ENCODE measurements at places on chromosomes 7 and 10.

- peak; percentile 93 for DNase-seq
Measured at GRCh38 chr7:148941598-148942275, 57.6 kb upstream of the EZH2 start.

DNA sequence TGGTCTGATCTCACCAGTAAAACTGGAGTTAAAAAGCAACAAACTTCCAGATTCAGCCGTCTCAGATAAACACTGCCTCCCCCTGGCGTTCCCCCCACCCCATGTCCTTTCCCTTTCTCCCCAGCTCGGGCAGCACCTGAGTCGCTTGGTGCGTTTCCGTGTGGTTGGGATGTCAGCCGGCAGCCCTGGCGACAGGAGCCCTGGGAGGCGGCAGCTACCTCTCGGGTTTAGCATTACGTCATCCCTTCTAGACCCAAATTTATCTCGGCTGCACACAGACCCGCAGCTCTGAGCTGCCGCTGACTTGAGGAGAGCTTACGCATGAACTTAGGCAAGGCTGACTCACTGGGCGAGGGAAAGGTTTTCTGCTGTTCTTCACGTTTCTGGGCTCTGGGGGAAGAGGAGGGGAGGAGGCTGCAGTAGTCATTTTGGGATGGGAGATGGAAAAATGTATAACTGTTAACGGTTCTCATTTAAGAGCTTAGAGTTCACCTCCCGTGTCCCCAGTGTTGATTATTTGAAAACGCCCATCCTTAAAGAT, 14.4 kb downstream of the MXI1 start:
- peak; percentile 81 for DNase-seq

DNA sequence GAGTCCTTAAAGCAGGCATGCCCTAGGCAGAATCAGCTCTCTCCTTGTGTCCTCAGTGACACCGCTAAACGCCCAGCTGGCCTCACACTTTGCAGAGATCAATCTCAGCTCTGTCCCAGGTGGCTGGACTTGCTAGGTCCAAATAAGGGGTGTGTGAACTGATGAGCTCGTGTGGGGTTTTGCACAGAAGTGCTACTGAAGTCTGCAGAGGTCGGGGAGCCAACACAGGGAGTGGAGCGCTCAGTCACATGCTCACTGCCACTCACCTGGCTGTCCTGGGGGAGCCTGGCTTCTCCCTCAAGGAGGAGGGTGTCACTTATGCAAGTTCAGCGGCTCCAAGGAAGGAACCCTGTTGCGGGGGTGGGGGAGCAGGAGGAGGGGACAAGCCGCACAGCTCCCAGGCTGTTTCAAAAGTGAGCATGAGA, 2.0 kb downstream of the ELN start:
- DNase-seq, result no peak

- no peak for DNase-seq
Measured at GRCh38 chr10:63319231-63319630, 146.5 kb downstream of the JMJD1C start.

GRCh38 chr7:21620054-21620453, 77.2 kb downstream of the DNAH11 start:
- DNase-seq, result no peak

GRCh38 chr10:127934383-127934782, 27.5 kb downstream of the PTPRE start:
- no peak for DNase-seq

- no peak for DNase-seq
Measured at GRCh38 chr10:71342573-71343391, 23.7 kb downstream of the SLC29A3 start.

DNA sequence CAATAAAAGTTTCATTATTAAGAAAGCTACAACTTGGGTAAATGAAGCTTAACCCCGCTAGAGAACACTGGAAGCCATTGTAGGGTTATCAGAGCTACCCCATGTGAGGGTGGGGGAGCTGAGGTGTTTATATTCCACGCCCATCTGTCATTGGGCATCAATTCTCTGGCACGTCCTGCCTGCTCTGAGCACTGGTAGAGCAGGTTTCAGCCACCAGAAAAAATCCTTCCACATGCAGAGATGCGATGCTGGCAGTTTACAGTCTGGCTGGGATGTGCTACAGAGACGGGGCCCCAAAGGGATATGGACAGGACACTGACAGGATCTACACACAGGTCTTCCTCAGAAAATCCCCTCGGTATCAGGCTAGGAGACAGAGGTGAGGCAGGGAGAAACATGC, 15.9 kb upstream of the RAPGEF5 start:
- no peak for DNase-seq

DNA sequence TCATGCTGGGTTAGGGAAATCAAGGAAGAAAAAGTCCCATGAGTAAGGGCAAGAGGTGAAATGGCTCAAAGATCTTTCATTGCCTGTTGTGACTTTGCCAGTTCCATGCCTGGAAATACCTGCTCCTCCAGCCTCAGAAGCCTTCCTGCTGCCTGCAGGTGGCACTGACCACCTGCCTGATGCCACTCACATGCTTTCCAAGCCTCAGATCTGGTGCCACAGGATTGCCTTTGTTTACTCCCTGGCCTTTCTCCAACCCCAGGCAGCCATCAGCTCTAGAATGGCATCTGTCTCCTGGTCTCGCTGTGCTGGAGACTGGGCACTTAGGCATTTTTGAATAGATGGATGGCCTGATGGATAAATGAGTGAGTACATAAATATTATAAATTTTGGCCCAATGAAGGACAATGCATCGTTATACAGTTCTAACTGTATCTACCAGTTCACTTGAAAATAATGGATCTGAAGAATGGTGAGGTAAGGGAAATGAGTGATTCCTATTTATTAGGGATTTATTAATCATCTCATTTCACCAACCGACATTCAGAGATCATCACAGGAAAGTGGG, 657.2 kb downstream of the INHBA start:
- DNase-seq, result no peak

- DNase-seq, result peak; percentile 85
Measured at GRCh38 chr7:92809760-92810573, 26.4 kb downstream of the CDK6 start.

DNA sequence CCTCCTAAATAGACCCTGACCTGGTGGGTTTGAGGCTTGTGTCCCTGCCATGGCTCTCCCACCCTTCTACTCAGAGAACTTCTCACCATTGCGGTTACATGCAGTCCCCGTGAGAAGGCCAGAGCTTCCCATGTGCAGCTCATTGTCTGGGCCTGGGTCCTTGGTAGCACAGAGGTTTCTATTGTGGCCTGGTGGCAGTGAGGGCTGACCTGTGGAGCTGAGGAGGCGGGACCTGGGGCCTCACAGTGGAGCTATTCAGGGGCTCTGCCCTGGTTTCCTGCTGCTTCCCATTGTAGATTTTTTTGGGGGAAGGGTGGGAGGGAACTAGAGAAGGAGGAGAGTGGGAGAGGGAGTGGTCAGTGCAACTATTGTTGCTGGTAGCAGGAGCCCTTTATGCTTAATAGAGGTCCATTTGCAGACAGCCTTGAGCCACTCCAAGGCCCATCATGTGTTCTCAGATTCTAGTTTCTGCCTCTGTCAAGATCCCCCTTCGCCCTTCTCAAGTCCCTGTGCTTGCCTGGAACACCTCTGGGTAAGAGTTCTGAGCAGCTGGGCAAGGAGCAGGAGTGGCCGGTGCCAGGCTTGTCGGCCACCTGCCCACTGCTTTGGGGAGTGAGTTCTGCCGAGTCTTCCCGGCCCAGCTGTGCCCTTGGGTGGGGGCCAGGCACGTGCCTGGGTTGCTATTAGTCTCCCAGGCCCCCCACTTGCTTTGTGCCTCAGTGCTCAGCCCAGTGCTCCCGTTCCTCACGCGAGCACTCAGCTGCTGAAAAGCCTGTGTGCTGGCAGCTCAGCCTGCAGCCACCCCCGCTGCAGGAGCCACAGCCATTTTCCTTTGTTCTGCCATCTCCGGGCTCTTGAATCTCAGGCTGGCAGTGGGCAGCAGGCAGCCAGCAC, 10.7 kb downstream of the TSPAN14 start:
- no peak for DNase-seq

- peak; percentile 80 for DNase-seq
Measured at GRCh38 chr7:28093623-28094232, 86.9 kb downstream of the JAZF1 start.

- DNase-seq, result no peak
Measured at GRCh38 chr10:42984761-42985325, 92.0 kb upstream of the RET start.

GRCh38 chr10:58206251-58206650, 61.4 kb downstream of the IPMK start:
- no peak for DNase-seq

GRCh38 chr10:125549653-125550052, 133.3 kb downstream of the TEX36 start:
- DNase-seq, result peak; percentile 70

DNA sequence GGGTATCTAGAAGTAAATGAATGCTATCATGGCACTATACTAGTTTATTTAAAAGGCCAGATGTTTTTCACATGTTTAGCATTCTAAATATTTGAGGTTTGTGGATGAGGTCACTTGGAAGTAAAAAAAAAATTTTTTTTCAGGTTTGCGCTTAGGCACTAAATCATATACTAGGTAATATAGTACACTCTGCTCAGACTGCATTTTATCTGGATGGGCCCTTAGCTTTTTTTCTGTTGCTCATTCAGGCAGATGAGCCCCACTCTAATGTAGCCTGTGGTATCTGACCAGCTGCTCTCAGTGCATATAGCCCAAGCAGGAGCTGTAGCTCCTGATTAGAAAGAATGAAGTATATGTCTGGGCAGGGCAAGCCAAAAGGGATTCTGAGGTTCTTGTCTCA, 210.1 kb downstream of the AUTS2 start:
- no peak for DNase-seq

DNA sequence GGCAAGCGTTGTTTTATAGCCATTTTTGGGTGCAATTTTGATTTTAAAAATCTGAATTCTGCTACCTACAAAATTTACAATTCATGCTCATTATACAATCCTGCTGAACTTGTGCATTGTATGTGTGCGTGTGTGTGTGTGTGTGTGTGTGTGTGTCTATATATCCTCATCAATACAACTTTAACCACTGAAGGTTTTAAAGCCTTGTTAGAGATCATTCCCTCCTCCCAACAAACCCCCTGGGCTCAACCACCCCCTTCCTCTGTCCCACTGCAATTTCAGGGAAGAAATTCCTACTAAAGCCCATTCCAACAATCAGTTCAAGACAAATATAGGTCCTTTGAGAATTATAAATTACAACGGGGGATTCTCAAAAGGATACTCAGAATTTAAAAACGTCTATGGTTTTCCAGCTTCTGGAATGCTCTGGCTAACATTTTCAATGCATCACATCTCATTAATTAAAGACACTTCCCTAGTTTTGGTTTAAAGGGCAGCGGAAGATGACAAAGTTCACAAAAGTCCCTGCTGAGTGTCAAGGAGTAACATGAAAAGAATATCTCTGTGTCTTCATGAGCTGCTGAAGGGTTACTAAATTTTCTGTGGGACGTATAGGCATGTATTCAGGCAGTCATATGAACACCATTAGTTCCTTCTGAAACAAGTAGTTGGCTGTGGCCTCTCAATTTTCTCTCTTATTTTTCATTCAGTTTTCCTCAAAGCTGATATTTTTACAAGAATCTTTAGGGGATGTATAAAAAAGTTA, 889 bp upstream of the SEMA3A start:
- peak; percentile 31 for DNase-seq

GRCh38 chr7:41915871-41916270, 213.0 kb upstream of the INHBA start:
- no peak for DNase-seq

DNA sequence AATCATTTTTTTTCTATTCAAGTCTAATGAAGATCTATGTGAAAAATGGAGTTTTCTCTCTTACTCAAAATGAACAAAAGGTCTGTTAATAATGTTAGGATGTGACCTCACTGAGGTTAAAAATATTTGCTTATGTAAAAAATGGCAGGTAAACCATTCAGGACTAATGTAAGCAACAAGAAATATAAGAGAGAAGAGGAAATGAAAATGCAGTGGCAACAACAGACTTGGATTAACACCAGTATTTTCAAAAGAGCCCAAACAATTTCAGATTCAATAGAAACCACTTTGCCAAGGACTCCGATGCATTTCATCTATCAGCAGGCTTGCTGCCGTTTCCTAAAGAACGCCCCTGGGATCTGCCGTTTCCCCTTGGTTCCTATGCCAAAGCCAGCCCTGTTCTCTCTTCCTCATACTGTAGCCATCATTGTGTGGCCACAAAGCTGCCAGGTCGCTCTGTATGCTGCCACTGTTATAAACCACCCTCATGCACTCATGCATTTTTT, 66.4 kb downstream of the MTURN start:
- DNase-seq, result no peak

DNA sequence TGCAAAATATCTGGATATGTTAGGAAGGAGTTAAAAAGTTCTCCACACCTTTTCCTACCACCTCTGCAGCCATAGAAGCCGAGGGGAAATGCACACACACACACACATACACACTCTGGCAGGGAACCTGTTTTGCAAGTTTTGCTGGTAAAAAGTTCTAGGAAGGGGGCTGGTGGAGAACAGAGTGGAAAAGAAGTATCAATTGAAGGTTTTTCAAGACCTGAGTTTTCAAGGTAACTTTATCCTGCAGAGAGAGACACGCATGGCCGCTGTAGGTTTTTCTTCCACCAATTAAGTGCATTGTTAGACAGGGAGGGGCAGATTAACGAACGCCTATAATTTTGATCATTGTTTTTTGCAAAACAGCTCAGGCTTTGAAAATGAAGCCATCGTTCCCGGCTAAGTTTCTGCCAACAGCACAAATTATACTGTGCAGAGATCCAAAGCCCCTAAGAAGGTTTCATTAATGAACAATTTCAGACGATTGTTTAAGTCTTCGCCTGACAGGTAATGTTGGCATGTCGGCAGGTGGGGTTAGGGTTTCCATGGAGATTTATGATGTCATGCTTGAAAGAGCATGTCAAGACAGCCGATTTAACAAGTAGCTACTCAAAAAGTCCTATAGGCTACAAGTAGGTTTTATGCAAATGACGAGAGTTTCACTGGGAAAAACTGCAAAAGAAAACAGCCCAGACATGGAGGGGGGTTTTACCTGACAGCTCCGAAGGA, 29.7 kb downstream of the KIAA1217 start:
- DNase-seq, result no peak

Measured in KBM-7 (cell line).